ENCODE measurements at places on chromosomes 6 and 20.

GRCh38 chr6:109441069-109441816, 719 bp downstream of the SMPD2 start:
- peak; percentile 39 for DNase-seq

GRCh38 chr6:128597956-128598355, 77.6 kb upstream of the PTPRK start:
- no peak for DNase-seq

GRCh38 chr20:64268174-64268573, 12.6 kb downstream of the PCMTD2 start:
- no peak for DNase-seq

GRCh38 chr6:46959419-46959818, 37.7 kb upstream of the ADGRF5 start:
- DNase-seq: no peak

- peak; percentile 96 for DNase-seq
Measured at GRCh38 chr20:371755-372542, 8.6 kb upstream of the TRIB3 start.

GRCh38 chr6:101722471-101722870, 329.0 kb downstream of the GRIK2 start:
- DNase-seq: peak; percentile 45

DNA sequence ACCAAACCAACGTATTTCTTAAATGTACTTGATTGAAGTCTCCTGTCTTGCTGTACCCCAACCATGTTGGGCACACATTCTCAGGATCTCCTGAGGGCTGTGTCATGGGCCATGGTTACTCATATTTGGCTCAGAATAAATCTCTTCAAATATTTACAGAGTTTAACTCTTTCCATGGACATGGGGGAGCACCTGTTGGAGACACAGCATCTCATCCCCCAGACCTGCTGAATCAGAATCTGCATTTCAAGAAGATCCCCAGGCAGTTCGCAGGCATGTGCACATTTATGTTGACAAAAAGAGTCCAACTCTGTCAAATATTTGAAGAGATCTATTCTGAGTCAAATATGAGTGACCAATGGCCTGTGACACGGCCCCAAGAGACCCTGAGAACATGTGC, 24.5 kb downstream of the PIGT start:
- no peak for DNase-seq
